Stimulated activated CD8-positive, alpha-beta memory T cell treated with anti-CD3 and anti-CD28 coated beads, Interleukin-4, amount 100 ng/mL, for 48 hours (primary cell): ENCODE measurements at places on chromosomes 2 and 18.

- DNase-seq: no peak
These were observed 3.7 kb upstream of the EMILIN2 start for GRCh38 chr18:2843146-2843545.

- no peak for DNase-seq
These were observed 131.3 kb downstream of the CTIF start for GRCh38 chr18:48669991-48670750.

DNA sequence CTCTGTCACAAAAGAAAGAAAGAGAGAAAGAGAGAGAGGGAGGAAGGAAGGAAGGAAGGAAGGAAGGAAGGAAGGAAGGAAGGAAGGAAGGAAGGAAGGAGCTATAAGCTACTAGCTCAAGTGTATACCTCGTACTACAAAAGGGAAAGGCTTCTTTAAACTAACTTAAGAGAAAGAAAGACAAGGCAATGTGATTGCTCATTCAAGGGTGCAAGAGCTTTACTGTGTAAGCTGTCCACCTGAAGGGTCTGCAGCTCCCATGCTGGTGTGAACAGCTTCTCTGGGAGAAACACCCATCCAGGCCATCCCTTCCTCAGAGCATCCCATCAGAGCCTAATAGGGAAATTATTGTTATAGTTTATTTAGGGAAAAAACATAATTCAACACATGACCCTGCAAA, 286.1 kb upstream of the ID2 start:
- no peak for DNase-seq

- peak; percentile 68 for DNase-seq
These were observed at the start of gene ACKR3 for GRCh38 chr2:236569573-236569973. Gene ACKR3, plus strand, starts transcription at chr2:236569825. Its CDS starts 10,641 bp downstream, at chr2:236580466.

GRCh38 chr2:105540642-105541041, 141.8 kb upstream of the FHL2 start:
- no peak for DNase-seq

- peak; percentile 73 for DNase-seq
These were observed 1.9 kb downstream of the CLK1 start for GRCh38 chr2:200862532-200863000.

DNA sequence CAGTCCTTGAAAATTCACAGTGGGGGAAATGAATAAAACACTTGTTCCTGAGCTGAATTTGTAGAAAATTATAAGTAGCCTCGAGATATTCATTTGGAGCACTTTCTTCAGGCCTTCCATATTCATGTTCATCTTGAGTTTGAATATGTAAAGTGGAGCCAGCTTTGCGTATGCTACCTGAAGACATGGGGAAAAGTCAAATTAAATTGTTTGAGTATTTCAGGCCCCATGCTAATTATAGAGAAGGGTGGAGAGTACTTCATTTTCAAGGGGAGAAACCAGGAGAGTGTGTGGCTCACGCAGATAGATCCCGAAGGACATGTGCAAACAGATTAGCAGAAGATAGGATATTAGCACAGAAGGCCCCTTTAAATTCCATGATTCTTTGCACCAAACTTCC, 7.7 kb downstream of the RPRM start:
- no peak for DNase-seq

DNA sequence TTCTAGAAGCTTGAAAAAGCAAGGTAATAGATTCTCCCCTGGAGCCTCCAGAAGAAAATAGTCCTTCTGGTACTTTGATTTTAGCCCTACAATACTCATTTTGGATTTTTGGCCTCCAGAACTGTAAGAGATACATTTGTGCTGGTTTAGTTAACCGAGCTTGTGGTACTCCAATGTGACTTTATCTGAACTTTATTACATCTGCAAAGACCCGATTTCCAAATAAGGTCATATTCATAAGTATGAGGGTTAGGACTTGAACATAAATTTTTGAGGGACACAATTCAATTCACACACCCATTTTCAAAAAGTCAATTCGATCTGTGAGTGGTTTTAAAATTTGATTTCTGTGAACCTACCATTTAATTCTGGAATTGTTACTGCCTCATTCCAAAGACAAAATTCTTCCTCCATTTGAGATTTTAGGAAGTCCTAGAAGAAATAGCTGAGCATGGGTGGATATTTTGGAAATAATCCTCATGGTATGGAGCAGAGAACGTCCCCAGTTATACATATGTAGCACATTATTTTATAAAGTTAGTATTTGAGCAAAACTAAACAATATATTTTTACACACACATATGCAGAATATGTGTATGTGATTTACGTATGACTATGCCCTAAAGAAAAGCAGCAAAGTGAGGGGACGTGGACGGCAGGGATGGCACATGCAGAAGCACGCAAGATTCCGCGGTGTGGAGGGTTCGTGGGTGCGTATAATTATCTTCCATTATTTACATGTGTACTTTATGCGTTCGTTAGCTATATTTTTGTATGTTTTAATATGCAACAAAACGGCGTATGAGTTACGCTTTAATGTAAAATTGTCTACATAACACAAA, 905 bp upstream of the NUP35 start:
- DNase-seq: no peak

DNA sequence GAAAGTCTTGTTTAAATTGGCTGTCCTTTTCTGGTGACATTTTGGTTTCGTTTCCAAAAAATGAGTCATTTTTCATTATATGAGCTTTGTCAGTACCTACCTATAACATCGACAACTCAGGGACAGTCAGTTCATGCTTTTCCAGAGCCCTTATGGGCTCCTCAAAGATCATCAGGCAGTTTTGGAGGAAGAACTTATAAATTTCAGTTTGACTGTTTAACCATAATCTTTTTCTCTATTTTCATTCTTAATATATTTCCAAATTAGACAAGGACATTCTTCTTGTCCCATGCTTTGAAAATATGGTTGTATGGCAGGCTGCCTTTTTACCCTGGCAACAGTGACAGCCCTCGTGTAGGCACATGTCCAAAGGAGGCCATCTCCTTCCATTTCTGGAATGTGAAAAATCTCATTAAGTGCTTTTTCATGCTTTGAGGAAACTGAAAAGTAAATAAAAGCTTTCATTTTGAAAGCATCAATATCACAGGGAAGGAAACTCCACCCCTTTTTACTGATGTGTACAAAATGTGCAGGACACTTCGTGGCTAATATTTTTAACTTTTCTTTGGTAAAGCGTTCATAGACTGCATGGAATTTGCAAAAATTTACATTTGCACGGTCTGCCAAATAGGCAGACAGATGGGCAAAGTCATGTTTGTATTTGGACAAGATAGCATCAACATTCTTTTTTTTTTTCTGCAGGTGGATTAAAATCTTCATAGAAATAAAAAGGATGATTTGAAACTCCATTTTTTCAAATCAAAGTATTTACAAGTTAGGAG, 7.2 kb upstream of the PROC start:
- DNase-seq: no peak

GRCh38 chr18:12839526-12840196, 44.4 kb downstream of the PTPN2 start:
- DNase-seq: peak; percentile 56

GRCh38 chr2:110120171-110121051, 4.8 kb upstream of the MALL start:
- no peak for DNase-seq

GRCh38 chr2:133418021-133418420, 150.2 kb downstream of the NCKAP5 start:
- no peak for DNase-seq

- no peak for DNase-seq
These were observed 96.9 kb upstream of the ZNF397 start for GRCh38 chr18:35143622-35144596.

- no peak for DNase-seq
These were observed 101.7 kb downstream of the DOCK10 start for GRCh38 chr2:224940618-224941017.

DNA sequence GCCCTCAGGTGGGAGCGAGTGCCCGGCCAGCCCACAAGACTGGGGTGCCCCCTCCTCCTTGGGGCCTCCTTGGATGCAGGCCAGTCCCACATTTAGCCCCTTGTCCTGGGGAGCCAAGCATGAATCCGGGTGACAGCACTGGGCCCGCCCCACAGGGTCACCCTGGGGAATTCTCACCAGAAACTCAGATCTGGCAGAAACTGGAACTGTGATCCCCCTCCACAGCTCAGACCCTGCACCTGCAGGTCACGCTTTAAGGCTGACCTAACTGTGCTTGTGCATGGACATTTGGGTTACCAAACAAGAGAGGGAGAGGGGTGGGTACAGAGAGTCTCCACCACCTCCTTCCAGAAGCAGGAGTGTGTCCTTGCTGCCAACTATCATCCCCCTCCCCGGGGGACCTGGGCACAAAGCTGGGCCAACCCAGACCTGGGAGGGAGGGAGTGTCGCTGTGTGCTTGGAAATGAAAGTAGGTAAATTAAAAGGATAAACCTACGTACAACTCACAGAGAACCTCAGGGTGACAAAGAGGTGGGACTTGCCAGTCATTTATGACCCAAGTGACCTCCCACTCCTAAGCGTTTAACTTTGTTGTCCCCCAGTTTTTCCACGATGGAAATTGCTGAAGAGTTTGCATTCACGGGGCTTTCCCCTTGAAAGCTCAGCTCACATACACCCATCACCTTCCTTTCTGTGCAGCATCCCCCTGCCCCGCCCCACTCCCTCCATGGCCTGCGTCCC, 9.1 kb downstream of the ITM2C start:
- peak; percentile 26 for DNase-seq

DNA sequence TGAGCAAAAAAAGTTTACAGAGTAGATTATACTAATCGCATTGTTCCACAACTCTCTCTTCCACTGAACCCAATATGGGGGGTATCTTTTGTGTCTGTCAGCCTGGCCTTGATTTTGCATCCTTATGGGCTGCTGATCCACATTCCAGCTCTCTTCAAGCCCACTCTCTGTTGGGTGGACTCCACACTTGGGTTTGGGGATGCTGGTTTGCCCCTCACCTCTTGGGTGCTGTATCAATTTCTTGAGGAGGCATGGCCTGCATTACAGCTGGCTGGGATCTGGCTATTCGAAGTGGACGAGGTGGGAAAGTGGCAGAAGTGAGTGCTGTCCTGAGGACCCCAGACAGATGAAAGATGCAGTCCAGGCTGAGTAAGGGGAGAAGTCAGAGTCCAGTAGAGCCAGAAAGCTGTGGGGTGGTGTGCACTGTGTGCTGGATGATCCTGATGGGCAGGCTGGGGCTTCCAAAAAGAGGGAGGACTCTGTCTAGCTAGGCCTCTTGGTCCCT, 141.4 kb downstream of the CAPN13 start:
- peak; percentile 9 for DNase-seq

DNA sequence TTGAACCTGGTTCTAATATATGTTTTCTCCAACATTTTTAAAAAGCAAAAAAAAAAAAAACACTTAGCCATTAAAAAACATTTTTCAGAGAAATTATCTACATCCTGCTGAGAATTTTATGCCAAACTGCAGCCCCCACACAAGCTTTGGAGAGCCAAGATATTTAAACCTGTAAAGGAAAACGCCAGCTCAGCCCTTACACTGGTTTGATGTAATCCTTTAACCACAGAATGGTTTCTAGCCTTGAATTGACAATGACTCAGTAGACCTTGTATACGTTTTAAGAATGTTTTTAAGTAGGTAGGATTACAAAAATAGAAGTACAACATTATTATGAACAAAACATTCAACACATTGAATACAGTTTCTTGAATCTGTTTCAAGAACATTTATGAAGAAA, 113.6 kb downstream of the BABAM2 start:
- peak; percentile 35 for DNase-seq

DNA sequence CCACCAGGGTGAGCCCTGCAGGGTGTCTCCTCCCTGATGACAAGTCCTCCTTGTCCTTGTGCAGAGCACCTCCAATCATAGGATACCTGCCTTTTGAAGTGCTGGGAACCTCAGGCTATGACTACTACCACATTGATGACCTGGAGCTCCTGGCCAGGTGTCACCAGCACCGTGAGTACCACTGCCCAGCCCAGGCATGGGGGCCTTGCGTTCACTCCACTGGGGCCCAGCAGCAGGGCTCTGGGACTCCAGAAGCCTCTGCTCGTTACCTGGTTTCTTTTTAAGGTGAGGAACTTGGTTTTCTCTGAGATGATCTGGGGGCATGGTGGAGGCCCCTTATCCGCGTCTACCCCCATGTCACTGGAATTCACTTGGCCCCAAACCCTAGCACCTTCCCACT, 36.5 kb upstream of the RPL31 start:
- no peak for DNase-seq

GRCh38 chr18:63031375-63031774, 288.2 kb downstream of the BCL2 start:
- DNase-seq: no peak

- no peak for DNase-seq
These were observed 151.3 kb upstream of the APCDD1 start for GRCh38 chr18:10303171-10303570.

DNA sequence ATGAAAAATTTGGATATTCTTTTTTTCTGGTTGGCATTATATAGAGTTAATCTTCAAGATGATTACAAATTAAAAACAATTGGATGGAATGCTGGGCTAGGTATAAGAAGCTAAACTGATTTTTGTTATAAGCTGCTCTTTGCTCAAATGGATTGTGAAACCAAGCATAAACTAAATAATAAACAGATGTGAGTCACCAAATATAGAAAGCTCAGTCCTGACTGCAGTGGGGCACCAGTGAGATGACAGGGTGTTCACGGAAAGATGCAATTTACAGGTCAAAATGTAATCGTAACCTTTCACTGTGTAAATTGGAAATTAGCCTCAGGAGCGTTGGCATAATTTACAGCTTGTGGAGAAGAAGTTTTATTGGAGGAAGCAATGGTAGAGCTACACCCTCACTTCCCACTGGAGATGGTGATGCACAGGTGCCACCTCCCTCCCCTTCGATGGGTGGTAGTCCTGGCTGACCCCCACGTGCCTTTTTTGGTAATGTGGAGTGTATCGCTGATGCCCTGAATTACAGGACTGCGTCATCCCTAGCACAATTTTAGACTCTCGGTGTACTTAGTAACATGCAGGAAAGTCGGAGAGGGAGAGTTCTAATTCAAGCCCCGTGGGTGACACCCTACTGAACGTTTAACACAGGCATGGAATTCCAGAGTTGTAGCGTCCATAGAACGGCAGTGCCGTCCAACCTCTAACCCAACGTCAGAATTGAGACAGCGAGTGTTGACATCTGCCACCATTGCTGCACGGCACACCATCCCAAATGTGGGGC, 73.9 kb upstream of the NFATC1 start:
- DNase-seq: no peak

DNA sequence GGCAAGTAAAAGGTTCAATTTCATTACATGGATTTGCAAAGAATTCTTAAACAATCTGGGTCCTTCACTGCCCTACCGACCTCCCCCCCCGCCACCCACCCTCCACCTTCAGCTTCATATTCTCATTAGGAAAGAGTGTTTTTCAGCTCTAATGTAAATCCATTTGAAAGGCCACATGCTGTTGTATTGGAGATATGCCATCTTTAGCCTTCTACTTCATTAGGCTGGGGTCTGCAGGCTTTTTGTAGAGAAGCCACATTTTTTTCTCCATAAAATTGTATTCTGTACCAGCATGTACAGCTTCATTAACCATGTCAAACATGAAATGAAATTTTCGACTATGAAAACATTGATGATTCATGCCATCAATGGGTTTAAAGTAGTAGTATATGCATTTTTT, 42.8 kb upstream of the THUMPD2 start:
- DNase-seq: no peak

- no peak for DNase-seq
These were observed 233.4 kb downstream of the MTX2 start for GRCh38 chr2:176502619-176503018.

GRCh38 chr2:119350311-119350998, 16.2 kb downstream of the C2orf76 start:
- no peak for DNase-seq
